ENCODE measurements at places on chromosomes 5 and 9.

- no peak for DNase-seq
These were observed 123.5 kb upstream of the LMX1B start for GRCh38 chr9:126490214-126490631.

DNA sequence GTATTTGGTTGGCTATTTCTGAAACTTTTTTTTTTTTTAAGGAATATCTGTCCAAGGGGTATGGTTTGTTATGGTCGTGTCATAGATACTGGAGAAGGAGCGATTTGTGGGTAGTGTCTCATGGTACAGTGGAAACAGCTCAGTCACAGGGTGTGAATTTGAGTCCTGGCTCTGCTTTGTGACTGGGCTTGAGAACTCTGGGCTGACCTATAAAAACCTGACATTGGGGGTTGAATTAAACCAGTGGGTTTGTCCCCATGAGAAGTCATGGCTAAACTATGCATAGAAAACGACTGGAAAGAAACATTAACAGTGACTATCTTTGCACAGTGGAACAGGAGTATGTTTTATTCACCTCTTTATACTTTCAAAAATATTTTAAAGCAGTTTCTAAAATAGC is 54.7 kb downstream of the MACROH2A1 start:
- no peak for DNase-seq

DNA sequence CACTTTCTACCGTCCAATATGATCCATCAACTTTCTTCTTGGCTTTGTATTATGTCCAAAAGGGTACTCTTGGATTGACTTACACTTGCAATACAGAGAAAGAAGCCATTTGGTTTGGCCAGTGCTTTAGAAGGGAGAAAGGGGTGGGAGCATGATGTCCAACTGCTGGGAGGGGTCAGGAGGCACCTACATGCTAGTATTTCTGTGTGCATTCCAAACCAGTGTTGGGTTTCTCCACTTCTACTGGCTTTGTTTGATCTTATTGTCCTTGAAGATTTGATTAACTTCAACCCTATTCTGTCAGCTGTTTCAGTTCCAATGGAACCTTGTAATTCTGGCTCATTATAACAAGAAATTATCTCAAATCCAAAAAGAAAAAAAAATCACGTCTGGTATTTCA is 27.6 kb downstream of the CYSTM1 start:
- no peak for DNase-seq

DNA sequence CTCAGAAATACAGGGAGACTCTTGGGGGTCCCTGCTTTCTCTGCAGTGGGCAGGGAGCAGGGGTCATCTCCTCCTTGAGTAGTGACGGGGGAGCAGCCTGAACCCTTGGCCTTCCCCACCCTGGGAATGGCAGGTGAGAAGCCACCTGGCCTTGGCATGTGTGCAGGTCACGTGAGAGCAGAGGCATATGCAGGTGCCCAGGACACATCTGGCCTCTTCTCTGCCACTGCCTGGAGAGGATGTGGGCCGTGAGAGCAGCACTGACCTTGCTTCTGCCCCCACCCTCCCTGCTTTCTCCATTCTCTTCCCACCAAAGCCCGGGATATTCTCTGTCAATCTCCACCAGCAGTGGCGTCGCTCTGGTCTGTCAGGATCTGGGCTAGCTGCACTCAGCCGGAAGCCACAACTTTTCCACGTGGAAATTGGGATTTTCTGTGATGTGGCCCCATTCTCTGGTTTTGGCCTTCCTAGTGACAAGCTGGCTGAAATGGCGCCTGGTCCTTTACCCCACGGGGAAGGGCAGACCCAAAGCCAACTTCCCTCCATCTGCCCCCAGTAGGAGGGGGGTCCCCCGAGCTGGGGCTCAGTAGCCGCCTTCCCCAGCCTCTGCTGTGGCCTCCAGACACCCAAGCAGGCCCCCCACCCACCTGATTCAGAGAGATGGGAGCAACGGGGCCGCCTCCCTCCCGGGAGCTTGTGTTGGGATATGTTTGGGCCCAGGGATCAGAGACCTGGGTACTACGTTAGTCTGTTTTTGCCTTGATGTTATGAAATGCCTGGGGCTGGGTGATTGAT is 70.4 kb upstream of the FCN1 start:
- no peak for DNase-seq

DNA sequence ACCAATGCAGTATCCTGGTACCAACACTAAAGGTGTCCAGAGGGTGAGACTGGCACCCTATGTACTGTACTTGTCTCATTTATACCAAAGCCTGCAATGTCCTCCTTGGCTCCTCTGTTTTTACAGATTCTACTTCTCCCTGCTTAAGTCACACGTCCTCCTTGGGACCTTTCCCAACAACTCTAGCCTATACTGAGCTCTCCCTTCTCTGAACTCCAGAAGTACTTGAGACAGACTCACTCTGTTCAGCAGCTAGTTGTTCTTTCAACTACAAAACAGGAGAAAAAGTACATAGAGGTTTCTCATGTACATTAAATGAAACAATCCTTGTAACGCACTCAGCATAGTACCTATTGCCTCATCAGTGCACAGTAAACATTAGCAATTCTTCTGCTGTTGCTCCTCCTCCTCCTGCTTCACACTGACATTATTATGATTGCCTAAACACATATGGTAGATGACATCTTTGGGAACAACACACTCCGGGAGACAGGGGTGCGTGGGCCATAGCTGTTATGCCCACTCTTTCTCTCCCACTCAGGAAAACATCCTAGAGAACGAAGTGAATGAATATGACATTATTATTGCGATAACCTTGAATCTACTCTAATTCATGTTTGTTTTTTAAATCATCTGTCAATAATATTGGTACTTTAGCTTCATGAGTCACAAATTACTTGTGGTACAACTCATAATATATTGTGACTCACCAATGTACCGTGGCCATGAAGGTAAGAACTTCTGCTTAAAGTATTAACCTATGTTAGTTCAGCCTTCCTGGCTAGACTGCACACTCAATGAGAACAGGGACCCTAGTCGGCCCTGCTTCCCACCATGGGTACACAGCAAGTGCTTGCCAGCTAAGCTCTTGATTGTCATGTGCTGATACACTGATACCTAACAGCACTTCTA is 180.3 kb upstream of the ADRA1B start:
- no peak for DNase-seq

DNA sequence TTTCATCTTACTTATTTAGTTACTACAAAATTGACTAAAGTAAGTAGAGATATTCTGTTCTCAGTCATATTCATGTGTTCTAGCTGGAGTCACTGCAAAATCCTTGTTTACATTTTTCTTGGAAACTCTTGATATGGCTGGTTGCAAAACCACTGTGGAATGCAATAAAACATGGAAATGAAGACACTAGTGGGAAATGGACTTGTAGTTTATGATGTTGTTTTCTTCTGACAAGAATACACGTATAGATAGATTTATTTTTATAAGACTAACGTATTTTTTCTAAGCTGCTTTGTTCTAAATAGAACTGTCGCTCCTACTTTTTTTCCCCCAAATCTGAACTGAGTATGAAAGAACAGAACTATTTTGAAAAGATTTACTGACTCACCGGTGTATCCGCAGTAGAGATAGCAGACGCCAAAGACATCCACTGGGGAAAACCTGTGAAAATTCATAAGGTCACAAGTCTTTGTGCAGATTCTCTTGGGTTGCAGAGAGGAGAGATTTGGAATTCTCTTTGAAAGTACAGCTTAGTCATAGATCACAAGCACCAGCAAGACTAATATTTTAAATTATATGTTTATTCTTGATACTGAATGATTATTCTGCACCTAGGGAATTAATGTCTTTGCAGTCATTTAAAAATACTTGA is 119.6 kb upstream of the TAF11L2 start:
- no peak for DNase-seq

- no peak for DNase-seq
These were observed 115.8 kb downstream of the EFNA5 start for GRCh38 chr5:107554776-107555424.

DNA sequence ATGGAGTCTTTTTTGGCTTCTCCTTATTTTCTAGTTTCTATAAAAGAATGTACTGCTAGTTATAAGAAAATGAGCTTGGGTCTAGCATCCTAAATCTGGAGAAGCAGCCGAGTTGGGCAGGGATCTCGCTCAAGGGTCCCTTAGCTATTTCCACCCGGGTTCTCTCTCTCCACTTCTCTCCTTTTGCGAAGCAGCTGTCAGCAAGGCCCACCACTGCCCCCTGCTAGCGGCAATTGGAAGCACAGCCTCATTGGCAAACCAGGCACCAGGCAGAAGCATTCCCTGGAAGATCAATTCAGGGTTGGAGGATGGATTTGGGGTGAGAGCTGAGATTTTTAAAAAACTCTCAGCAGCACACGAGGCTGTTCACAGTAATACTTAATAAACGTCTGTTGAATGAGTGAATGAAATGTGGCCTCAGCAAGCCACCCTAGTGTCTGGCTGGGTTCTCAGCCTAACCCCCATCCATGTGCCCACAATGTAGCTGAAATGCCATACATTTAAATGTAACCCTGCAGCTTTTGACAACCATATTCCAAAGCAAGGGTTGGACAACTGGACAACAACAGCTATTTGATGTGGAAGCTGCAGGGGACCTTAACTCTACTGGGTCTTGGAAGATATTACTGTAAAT is 34.6 kb upstream of the TNIP1 start:
- DNase-seq: peak; percentile 61

DNA sequence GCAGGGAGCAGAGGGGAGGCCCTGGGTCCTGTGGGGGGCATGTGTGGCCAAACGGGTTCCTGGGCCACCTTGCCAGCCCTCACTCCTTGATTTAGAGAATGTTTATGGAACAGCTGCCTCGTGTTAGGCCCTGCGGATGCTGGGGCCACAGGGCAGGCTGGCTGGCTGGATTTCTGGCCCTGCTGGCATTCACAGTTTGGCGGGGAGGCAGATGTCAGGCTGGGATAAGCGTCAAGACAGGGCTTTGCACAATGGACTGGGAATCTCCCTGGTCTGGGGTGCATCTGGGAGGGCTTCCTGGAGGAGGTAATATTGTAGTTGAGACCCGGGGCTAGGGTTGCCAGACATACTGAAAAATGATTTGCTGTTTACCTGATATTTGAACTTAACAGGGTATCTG is 13.8 kb downstream of the NCS1 start:
- DNase-seq: no peak

GRCh38 chr9:10254338-10254737 is 358.5 kb downstream of the PTPRD start:
- no peak for DNase-seq

GRCh38 chr5:39117401-39117800 is 43.2 kb upstream of the RICTOR start:
- no peak for DNase-seq

- no peak for DNase-seq
These were observed 2.7 kb upstream of the LEAP2 start for GRCh38 chr5:132870801-132871200.

DNA sequence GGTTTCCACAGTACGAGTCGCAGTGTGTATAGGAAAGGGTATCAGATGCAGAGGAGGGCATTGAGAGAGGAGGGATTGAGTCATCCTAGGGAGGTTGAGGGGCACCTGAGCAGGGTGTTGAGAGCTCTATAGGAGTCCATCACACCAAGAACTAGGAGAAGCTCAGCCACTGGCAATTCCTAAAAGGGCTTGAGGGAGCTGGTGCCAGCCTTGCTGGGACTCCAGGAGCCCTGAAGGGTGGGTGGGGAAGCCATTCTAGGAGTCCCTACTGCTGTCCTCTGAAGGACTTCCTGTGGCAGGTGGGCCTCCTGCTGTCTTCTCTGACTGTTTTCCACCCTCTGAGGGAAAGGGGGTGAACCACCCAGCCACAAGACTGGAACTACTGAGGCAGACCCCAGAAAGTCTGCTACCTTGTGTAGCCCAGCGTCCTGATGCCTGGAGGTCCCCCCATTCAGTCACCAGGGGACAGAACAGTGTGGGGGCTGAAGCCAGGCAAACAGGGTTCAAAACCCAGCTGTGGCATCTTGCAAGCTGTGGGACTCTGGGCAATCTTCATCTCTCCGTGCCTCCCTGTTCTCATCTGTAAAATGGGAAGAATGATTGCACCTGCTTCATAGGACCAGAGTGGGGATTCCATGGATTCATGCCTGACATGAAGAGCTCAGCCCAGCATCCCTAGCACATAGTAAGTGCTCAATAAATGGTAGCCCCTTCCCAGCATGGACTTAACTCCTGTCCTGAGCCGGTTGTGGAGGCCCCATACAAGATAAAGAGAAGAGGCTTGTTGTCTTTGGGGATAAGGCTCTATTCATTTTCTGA is 149.5 kb downstream of the C9orf50 start:
- DNase-seq: no peak

- no peak for DNase-seq
These were observed 24.6 kb upstream of the KIF2A start for GRCh38 chr5:62281411-62281810.

GRCh38 chr9:94772639-94773303 is 46.3 kb downstream of the AOPEP start:
- no peak for DNase-seq

- DNase-seq: no peak
These were observed 113.6 kb downstream of the EFNA5 start for GRCh38 chr5:107557051-107557658.

DNA sequence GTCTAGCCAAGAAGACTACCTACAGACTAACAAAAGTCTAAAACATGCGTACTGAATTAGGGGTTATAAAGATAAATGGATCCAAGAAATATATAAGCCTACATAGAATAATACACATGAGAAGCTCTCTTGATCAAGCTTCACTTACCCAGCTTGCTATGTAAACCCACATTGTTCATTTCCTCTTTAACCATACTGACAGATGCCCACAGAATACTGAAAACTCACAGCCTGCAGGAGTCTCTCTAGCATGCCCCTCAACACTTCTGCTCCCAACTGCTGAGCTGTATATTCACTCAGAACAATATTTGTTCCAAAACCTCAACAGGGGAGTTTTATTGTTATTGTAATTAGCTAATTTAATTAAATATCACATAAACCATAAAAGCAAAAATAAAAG is 52.4 kb downstream of the RFX3 start:
- DNase-seq: no peak

DNA sequence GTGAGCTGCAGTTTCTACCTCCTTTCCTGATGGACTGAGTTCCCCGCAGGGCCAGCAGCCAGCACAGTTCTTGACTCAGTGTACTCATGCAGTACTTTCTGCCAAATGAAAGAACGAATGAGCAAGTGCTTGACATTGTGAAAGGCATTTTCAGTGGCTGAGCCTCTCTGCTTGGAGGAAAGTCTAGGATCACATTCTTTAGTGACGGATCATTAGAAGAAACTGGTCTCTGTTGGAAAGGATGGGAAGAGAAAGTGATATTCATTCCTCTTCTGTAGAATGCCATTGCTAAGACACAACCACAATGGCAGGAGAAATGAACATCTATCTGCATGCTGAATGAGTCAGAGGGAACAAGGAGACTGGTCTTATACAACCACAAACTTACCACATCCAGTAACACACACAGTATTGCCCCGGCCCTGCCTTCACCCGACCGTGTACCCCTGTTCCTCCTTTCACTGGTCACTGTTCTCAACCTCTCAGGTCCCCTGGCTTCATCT is 206.9 kb downstream of the CRB2 start:
- DNase-seq: no peak

All from GM12892 (cell line).